Activated naive CD8-positive, alpha-beta T cell treated with anti-CD3 and anti-CD28 coated beads for 36 hours (primary cell): ENCODE measurements at places on chromosomes 7 and 10. TPM values are rescaled to one million over a fixed set of nuclear protein-coding genes. Genes with fewer than 3 reads are reported as not detected.

Gene CTAGE15
- 0.52 TPM for total RNA-seq

Gene ST7
- 10.2 TPM for total RNA-seq

Gene HOXA10
- not detected for total RNA-seq

Gene ZNF316
- 17.2 TPM for total RNA-seq

Gene PCLO
- total RNA-seq: not detected

Gene CYP2C8
- total RNA-seq: 0.35 TPM

Gene SFTPA1
- total RNA-seq: not detected

Gene CAMK2B
- 0.62 TPM for total RNA-seq

Gene ZNF783
- total RNA-seq: 16.2 TPM

Gene GBX1
- total RNA-seq: not detected

Gene C10orf143
- total RNA-seq: 3.3 TPM
